ENCODE measurements at places on chromosomes 1 and 21.
A peak's percentile ranks its signal among the peaks of the same experiment; 100 is the strongest.

- no peak for DNase-seq
These were observed 16.8 kb upstream of the PTPRC start for GRCh38 chr1:198622001-198622400.

DNA sequence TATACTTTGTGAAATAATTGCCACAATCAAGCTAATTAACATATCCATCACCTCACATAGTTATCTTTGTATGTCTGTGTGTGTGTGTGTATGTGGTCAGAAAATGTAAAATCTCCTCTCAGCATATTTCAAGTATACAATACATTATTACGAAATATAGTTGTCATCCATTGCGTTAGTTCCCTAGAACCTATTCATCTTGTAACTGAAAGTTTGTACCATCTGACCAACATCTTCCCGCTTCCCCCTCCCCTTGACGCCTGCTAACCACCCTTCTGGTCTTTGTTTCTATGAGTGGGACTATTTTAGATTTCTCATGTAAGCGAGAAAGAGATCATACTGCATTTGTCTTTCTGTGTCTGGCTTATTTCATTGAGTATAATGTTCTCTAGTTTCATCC lies 455.3 kb downstream of the KCNT2 start:
- DNase-seq: no peak

DNA sequence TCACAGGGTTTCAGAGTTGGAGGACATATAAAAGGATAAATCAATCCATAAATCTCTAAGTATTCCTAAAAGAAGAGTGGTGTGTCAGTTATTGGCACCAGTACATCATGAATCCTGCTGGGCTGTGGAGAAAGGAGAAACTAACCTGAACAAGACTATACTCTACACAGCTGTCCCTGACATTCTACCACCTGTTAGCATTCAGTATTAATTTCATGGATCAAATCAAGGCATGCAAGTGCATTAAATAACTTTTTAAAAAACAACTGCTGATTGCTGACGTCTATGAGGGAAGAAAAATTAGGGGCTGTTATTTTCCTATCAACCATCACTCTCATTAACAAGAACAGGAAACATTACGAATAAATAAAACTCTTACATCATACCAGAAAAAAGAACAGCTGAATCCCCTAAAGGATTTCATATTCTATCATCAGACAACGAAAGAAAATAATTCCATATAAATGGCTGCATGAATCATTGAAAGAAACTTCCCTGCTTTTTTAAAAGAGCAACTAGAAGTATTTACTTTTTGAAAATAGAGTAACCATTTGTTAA lies 121.7 kb downstream of the ATF6 start:
- no peak for DNase-seq

- DNase-seq: no peak
These were observed 26.4 kb downstream of the C1orf216 start for GRCh38 chr1:35692317-35692716.

DNA sequence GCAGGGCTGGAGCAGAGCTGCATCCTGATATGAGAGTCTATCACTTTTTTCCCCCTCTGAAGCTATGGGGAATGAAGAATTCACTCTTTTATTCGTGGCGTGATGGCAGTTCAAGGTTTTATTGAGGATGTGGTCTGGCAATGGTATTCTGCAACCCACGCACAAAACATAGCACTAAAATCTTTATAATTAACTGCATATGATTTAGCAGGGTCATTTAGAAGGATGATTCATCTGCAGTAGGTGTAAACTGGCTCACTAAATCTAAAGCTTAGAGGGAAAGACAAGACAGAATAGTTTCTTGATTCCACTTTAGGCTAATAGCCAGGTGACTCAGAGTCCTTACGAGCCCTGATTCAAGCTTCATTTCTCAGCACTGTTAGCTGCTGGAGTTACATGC lies 25.0 kb upstream of the CHRM3 start:
- DNase-seq: no peak

- DNase-seq: no peak
These were observed 996.2 kb downstream of the AMY1C start for GRCh38 chr1:104745875-104746274.

DNA sequence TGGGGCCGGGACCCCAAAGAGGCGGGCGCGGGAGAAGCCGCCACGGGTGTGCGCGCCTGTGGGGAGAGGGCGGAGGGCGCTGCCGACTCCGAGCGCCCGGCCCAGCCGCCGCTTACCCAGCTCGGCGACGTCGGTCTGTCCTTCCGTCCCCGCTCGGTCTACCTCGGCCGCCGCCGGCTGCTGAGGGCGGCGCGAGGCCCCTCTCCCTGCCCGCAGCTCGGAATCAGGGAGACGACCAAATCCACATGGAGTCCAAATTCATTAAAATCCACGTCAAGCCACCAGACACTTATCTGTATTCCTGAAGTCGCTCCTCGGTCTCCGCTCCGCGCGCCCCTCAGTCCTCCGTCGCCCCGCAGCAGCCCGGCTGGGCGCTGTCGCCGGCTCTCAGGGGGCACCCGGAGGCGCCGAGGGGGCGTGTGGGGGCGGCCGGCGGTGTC lies 637 bp downstream of the PLXNA2 start:
- DNase-seq: peak; percentile 22

DNA sequence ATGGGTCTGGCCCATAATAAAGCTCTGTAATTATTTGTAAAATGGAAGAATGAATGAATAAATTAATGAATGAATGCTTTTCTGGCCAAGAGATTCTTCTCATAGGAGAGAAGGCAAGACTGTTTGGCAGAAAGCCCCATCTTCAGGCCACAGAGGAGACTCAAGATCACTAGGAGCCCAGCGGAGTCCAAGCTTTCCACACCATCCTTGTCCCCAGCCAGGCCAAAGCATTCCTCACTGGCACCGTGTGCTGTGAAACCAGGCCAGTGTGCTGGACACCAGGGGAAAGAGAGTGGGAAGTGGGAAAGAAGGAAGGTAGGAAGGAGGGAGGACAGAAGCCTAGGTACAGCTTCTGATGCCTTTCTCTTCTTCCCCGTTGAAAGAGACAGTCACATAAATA lies 86.4 kb downstream of the PLXNA2 start:
- DNase-seq: no peak

DNA sequence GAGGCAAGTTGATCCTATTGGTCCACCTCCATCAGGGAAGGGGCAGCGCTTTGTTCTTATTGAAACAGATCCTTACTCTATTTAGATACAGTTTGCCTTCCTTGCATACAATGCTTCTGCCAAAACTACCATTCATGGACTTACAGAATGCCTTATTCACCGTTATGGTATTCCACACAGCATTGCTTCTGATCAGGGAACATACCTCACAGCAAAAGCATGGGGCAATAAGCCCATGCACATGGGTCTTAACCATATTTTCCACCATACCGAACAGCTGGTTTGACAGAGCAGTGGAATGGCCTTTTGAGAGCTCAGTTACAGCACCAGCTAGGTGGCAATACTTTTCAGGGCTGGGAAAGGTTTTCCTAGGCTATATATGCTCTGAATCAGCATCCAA lies 544.8 kb upstream of the ADGRL4 start:
- no peak for DNase-seq

GRCh38 chr1:233025157-233025556 lies 74.7 kb downstream of the NTPCR start:
- peak; percentile 36 for DNase-seq

DNA sequence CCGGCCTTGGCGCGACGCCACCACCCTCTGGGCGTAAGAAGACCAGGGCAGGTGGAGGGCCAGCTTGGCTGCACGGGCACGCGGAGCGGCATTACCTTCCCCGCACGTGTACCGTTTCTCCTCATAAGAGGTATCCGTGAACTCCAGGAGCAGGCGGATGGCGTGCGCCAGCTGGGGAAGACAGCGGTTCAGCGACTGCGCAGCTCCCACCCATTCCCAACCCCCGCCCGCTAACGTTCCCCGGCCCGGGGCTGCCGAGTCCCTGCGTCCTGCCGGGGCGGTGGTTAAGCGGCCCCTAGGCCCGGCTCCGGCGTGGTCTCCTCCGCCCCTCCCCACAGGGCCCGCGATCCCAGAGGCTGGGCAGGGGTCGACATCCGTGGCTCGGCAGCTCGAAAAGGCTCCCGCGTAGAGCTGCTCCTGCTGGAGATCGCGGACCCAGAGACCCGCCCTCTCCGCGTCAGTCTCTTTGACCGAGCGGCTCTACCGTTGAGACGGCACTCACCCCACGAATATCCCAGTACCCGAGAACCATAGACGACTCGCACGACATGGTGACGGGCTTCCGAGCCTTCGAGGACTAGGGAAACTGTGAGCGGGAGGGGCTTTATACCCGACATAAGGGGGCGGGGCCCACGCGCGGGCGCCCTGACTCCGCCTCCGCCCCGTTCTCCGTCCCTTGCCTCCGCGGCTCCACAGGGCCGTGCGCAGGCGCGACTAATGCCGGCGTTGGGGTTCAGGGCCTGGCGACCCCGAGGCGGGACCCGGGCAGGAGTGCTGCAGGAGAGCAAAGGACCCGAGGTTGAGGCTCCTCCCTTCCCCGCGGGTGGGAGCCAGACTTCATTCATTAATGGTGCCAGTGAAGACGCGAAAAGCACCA lies 862 bp downstream of the GSTM3 start:
- peak; percentile 77 for DNase-seq

- no peak for DNase-seq
These were observed 61.8 kb downstream of the HIVEP3 start for GRCh38 chr1:41856944-41857285.

- no peak for DNase-seq
These were observed 234.2 kb upstream of the FGGY start for GRCh38 chr1:59062743-59063142.

- no peak for DNase-seq
These were observed 41.5 kb downstream of the CHIA start for GRCh38 chr1:111332190-111332589.
